Activated CD4-positive, alpha-beta T cell treated with anti-CD3 and anti-CD28 coated beads, Interleukin-2, Interleukin-6, amounts not matched to agents 100 ng/mL and 50 ng/mL, durations not matched to agents 16 hours and 8 hours (primary cell): ENCODE measurements at places on chromosomes 11 and 22.

- no peak for DNase-seq
These were observed 50.5 kb downstream of the CSNK2A3 start for GRCh38 chr11:11302565-11302964.

GRCh38 chr22:24592058-24592850 is 619 bp downstream of the LRRC75B start:
- no peak for DNase-seq

DNA sequence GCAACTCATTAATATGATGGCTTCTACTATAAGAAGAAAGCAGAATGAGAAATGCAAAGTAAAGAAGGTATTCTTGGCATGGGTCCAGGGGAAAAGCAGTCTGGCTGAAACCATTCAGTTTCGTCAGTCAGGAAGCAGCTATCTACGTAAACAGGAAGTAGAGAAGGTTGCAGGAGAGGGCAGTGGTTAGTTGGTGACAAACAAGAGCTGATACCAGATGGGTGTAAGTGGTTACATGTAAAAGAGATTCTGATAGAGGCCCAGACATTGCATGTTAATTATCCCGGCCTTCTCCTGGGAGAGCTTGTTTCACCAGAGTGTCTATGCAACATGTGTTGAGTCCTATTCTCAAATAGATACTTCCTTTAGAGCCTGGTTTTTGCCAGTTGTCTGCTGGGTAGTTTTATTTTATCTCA is 58.4 kb upstream of the PSMA1 start:
- DNase-seq, result peak; percentile 86

- no peak for DNase-seq
These were observed 833 bp downstream of the SCUBE2 start for GRCh38 chr11:9090488-9091043.

DNA sequence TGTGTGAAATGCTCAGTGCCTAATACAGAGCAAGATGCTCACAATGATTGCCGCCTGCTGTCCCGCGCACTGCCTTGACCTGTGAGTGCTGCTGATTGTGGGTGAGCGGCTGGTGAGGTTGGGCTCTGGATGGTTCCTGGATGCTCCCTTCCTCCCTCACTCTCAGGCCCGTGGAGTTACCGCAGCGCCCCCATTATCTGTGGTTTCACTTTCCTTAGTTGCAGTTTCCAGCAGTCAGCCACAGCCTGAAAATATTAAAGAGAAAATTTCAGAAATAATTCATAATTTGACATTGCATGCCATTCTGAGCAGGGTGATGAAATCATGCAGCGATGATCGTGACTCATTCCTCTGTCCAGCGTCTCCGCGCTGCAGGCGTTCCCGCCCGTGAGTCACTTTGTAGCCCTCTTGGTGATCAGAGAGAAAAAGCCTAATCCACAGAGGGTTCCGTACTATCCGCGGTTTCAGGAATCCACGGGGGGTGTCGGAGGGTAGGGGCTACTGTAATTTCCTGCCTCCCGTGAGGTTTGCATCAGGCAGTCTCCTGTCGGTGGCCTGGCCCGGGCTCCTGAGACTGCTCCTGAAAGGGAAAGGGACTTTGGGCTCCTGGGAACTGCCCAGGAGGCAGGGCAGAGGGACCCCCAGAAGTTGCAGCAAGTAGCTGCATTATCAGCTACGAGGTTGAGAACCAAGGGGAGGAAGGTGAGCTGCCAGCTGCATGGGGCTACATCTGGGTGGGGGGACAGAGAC is 10.6 kb downstream of the RPL3 start:
- DNase-seq, result no peak

- DNase-seq, result no peak
These were observed 144.7 kb downstream of the TENM4 start for GRCh38 chr11:79296141-79296540.

DNA sequence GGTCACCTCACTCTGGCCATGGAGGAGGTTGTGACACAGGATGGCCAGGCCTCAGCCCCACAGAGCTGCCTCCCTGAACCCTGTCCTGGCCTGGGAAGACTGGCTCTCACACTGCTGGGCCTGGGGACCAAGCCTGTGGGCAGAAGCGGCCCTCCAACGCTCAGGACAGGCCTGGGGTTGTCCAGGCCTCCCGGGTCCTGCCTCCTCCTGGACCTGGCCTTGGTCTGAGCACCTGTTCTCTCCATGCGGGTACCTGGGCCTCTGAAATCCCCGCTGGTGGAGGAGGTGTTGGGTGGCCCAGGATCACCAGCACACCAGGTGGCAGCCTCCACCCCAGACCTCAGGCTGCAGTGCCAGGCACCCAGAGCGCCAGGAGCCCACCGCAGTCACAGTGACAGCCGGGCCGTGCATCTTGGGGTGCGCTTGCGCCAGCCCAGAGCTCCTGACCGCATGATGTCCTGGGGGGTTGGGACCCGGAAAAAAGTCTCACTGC is 16.1 kb upstream of the PIM3 start:
- no peak for DNase-seq

DNA sequence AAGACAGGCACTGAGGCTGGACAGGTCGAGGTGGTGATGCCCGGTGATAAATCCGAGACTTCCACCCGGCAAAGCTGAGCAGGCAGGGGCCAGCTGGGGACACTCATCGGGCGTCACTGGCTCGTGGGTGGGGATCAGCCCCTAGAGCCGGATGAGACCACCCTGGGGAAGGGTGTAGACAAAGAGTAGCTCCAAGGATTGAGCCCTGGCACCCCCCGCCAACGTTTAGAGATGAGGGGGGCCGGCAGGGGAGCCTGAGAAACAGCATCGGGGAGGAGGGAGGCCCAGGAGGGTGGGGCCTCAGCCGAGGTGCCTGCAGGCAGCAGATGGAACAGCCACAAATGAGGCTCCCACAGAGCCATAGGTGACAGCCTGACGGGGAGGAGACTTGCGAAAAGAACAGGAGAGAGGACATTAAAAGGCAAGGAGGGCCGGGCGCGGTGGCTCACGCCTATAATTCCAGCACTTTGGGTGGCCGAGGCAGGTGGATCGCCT is 27.4 kb upstream of the CBX7 start:
- DNase-seq, result no peak

DNA sequence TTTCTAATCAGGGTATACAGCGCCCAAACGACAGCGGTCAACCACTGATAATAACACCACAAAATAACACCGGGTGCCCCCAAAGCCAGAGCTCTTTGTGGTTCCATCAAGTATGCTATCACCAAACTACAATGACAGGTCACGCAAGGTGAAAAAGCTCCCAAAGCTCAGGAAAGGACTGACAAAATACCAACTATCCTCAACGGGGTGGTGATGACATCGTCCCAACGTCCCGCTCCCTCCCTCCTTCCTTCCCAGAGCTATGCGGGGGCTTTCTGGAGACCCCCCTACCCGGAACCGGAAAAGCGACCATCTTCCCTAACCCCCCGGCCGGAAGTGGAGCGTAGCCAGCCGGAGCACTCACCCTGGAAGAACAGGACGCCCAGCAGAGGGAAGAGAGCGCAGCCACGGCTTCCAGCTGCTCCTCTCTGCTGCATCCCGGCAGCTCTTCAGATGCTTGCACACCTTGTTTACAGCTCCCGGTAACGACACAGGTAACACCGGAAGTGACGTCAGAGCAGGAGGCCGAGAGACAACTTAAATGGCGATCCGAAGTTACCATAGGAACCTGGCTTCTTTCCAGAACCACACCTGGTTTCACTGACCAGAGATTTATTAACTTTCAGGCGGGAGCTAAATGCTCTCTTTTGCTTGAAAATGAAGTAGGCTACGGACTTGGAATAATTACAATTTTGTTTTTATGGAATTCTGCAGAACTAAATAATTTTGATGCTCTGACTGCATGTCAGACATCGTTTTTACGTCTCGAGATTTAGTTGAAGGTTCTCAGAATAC is at the start of gene MPZL3:
Gene MPZL3, minus strand, starts transcription at position 508 of the 795 bp plus-strand sequence. Its CDS starts 71 bp downstream, at position 437.
- peak; percentile 88 for DNase-seq

GRCh38 chr22:30825711-30826505 is 131.2 kb downstream of the OSBP2 start:
- DNase-seq, result no peak

- no peak for DNase-seq
These were observed 66.9 kb downstream of the AMOTL1 start for GRCh38 chr11:94834911-94835593.

DNA sequence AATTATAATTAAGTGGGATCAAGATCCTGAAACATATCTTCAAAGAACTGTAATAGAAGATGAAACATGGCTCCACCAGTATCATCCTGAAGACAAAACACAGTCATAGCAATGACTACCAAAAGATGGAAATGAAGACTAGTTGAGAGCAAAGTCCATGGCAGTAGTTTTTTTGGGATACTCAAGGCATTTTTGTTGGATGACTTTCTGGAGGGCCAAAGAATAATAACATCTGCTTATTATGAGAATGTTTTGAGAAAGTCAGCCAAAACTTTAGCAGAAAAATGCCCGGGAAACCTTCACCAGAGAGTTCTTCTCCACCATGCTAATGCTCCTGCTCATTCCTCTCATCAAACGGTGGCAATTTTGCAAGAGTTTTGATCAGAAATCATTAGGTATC is 809.4 kb upstream of the RAG2 start:
- no peak for DNase-seq

DNA sequence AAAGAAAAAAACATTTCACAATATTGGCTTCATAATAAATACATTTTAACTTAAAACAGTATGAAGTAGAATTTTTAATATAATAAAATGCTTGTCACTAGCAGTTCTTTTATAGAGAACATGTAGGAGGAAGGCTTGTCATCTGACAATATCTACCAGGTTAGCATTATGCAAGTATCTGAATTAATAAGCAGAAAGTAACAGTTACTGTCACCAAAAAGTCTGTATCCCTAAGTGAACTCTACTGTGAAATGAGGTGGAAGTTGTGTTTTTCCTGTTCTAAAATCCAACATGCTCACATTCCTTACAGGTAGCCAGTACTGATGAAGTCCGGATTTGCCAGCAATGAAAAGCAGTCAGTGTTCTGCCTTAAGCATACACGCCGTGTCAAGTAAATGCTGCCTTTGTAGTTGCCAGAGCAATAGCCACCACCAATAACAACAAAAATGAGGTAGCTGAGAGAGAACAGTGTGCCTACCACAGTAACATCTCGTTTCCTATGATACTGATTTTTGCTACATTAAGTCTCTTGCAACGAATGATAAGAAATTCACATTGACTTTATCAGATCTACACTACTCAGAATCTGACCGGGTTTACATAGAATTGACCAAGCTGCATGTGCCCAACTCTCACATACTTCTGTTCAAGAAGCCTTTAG is 95.5 kb downstream of the SIK3 start:
- peak; percentile 71 for DNase-seq

DNA sequence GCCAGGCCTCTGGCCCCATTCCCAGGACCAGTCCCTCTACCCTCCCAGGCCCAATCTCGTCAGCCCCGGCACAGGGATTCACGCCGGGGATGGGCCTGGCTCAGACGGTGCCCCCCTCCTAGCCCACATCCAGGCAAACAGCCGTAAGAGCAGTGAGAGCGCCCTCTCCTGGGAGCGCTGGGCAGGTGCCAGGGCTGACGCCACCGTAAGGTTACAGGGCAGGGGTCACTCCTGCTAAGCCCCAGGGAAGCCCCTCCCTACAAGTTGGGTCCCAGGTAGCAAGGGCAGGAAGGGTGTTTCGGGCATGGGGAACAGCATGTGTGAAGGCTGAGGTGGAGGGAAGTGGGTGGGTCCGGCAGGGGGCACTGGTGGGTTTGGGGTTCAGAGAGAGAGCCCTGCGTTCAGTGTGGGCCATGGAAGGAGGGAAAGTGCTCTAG is 19.2 kb upstream of the PPARA start:
- DNase-seq, result no peak

- no peak for DNase-seq
These were observed 117.7 kb downstream of the ABTB2 start for GRCh38 chr11:34240150-34240494.

DNA sequence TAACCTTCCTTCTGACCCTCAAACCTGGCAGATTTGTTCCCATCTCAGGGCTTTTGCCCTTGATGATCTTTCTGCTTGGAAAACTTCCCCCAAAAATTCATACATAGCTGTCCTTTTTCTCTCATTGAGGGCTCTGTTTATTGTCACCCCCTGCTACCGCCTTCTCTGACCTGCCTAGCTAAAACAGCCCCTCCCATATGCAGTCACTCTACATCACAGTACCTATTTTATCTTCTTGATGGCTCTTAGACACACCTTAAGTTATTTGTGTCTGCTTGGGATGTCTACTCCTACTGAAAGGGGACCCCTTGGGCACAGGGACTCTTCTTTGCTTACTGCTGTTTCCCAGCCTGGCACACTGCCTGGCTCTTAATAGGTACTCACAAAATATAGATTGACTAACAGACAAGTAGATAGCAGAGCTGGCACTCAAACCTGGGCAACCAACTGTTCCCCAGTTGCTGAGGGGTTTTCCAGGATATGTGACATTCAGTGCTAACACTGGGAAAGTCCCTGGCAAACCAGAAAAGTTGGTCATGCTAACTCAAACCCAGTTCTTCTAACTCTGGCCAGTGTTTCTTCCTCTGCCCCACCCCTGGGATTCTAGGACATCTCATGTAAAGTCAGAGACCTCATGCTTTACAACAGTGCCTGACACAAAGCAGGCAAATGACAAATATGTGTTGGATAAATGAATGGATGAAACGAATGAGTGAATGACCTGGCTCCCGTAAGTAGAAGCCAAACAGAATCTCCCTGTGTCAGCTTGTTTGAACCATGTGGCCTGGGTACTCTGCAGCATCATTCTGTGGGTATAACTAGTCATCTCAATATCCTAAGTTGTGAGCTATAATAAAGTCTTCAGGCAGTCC is 19.8 kb upstream of the FJX1 start:
- peak; percentile 40 for DNase-seq

GRCh38 chr11:46541593-46542371 is 52.0 kb downstream of the AMBRA1 start:
- no peak for DNase-seq

DNA sequence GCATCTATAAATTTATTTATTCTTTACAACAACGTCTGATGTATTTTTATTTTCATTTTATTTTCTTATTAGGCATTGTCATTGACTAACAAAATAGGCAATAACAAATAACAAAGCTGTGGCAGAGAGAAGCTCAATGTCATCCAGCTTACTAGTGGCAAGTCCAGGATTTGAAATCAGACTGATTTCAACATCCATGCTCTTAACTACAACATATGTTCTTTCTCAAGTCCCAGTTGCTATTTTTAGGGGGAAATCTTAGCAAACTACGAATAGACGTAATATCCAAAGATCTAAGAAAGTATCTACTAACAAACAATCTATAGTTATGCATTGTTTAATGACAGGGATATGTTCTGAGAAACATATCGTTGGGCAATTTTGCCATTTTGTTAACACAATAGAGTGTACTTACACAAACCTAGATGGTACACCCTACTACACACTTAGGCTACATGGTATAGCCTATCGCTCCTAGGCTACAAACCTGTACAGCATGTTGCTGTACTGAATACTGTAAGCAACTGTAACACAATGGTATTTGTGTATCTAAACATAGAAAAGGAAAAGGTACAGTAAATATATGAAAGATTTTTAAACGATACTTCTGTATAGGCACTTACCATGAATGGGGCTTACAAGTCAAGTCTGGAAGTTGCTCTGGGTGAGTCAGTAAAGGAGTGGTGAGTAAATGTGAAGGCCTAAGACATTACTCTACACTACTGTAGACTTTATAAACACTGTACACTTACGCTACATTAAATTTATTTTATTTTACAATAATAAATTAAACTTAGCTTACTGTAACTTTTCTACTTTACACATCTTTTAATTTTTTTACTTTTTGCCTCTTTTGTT is 151.3 kb downstream of the DLG2 start:
- DNase-seq, result no peak

GRCh38 chr11:66192181-66192863 is 76.1 kb upstream of the RAB1B start:
- DNase-seq, result no peak

- no peak for DNase-seq
These were observed 16.9 kb downstream of the C22orf31 start for GRCh38 chr22:29044657-29045176.

- peak; percentile 74 for DNase-seq
These were observed 203.0 kb upstream of the SORL1-AS1 start for GRCh38 chr11:121655537-121656327.
